Mesenteric fat pad (tissue), 1 donor: ENCODE measurements at places on chromosomes 7 and 10.

- no peak for DNase-seq
These were observed 260.6 kb downstream of the WDR37 start for GRCh38 chr10:1316809-1317143.

- DNase-seq = no peak
These were observed 152.7 kb upstream of the AUTS2 start for GRCh38 chr7:69445541-69445940.

DNA sequence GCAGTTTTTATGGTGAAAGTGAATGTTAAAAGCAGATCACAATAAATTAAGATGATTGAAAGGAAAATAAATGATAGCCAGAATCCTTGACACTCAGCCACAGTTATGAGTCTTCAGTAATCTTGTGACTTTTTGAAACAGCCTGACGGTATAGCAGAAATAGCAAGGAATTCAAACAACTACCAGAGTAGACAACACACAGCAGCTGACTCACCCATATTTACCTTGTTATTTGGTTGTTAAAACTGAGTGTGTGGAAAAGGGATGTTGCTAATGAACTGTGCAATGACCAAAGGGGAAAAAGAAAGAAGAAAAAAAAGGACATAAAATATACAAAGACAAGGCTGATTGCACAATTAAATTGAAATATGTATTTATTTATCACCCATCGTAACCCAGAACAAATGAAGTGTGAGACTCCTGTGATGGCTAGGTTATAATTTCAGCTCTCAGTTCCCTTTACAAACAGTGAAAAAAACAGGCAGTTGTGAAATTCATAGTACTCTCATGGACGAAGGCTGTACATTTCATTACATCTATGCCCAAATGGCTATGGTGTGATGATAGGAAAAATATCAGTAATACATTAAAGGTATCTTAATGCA is 1023.0 kb upstream of the SORCS1 start:
- no peak for DNase-seq

- DNase-seq = no peak
These were observed 81.7 kb downstream of the RNF32 start for GRCh38 chr7:156722043-156722826.

- no peak for DNase-seq
These were observed 70.4 kb downstream of the RSU1 start for GRCh38 chr10:16746856-16747255.

- DNase-seq = no peak
These were observed 137.0 kb downstream of the CCDC7 start for GRCh38 chr10:32582946-32583345.

DNA sequence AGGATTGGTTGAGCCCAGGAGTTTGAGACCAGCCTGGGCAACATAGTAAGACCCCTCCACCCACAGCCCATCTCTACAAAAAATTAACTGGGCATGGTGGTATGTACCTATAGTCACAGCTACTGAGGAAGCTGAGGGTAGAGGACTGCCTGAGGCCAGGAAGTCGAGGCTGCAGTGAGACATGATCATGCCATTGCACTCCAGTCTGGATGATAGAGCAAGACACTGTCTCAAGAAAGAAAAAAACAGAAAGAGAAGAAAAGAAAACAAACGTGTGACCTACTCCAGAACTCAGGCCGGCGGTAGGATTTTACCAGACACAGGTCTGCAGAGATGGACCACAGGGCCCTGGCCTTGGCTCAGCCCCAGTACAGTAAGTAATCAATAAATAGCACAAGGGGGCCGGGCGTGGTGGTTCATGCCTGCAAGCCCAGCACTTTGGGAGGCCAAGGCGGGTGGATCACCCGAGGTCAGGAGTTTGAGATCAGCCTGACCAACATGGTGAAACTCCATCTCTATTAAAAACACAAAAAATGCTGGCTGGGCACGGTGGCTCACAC is 35.4 kb upstream of the TNRC18 start:
- no peak for DNase-seq

GRCh38 chr10:72353028-72353964 is 1.4 kb downstream of the DNAJB12 start:
- DNase-seq = no peak

- DNase-seq = no peak
These were observed 226.7 kb upstream of the MBL2 start for GRCh38 chr10:52999258-52999657.

DNA sequence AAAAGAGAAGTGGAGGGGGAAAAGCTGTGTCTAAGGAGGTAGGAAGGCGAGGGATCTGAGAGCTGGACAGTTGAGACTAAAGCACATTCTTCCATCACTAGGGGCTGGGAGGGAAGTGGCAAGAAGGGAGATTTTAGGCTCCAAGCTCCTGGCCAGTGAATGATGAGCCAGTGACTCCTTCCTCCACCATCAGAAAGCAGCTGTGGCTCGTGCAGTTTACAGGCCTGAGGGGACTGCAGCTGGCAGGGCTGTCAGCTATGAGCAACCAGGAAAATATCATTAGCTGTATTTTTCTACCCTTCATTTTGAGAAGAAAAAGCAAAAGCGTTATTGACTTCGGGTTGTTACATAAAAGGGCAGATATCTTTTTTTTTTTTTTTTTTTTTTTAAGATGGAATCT is 60.7 kb downstream of the GPAM start:
- no peak for DNase-seq

GRCh38 chr7:4700577-4701235 is 18.6 kb downstream of the FOXK1 start:
- DNase-seq = no peak

GRCh38 chr10:100569687-100570481 is 34.1 kb downstream of the HIF1AN start:
- peak; percentile 79 for DNase-seq

DNA sequence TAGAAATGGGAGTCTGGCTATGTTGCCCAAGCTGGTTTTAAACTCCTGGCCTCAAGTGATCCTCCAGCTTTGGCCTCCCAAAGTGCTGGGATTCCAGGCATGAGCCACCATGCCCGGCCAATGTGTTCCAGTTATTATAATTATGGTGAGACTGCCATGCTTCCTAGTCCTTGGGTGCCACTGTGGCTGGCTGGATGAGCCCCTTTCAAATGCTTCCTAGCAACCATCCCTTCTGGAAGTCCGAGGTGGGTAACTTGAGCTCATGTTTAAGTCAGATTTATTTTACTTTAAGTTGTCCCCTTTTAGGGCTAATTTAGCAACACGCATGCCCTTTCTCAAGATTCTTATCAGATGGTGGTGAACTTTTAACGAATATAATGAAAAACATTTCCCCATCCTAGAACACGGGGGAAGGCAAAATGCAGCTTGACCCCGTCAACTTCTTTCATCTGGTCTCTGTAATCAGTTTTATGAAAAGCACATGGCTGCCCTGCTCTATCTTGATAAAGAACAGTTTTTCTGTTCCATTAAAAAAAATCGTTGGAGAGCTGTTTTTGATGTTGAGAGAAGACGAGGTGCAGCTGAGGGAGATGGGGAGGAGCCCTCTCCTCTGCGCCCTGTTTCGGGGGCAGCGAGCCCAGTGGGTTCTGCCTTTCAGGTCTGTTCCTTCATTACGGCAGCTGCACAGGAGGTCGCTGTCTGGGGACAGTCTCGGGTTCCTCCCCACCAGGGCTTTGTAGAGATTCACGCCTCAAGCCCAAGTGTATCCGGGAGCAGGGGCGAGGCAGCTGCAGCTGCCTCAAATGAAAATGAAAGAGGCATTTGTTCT is 61.0 kb upstream of the MKI67 start:
- DNase-seq = no peak

DNA sequence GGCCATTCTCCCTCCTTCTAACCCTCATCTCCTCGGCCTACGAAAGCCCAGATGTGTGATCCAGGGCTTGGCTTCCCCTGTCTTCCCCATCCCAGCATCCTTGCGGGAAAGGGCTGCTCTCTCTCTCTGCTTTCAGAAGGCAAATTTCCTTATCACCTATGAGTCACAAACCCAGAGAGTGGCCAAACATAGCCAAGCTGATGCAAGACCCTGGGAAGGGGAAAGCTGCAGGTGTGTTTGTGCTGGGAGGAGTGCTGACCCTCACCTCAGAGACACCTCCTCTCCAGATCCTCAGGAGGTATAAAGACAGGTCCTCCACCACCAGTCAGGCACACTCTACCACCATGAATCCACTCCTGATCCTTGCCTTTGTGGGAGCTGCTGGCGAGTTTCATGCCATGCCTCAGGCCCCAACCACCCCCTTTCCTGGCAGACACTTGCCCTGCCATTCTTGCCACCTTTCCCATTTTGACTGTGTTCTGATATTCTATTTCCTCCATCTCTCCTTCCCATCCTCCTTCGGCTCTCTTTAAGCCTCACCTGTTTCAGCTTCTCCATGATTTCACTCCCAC is 10.6 kb upstream of the PRSS2 start:
- peak; percentile 41 for DNase-seq

GRCh38 chr7:129522088-129522970 is 20.0 kb downstream of the SMKR1 start:
- no peak for DNase-seq

- DNase-seq = no peak
These were observed 46.1 kb upstream of the LRRC17 start for GRCh38 chr7:102866535-102867215.

DNA sequence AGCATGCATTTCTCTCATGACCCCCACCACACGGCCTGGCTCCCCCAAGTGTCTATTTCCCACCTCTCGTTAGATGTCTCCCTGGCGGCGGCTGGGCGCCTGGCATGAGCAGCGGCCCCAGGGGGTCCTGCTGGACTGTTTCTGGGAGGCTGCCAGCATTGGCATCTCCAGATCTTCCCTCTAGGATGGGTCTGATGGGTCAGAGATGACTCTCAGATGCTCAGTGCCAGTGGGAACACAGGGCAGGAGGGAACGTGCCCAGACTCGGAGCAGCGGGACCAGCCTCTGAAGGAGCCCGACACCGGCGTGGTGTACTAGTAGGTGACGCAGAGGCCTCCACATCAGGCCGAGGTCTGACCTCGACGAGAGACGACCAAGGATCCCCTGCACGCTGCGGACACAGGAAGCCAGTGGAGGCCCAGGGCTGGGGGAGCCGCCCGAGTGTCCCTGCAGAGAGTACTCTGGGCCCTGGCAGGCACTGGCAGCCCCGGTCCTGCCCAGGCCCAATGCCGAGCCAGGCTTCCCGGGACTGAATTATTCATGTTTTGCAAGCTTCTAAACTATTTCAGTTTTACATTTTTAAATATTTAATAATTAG is 238.8 kb downstream of the ELFN1 start:
- no peak for DNase-seq

GRCh38 chr7:114715907-114716306 is 206.0 kb upstream of the MDFIC start:
- DNase-seq = no peak

DNA sequence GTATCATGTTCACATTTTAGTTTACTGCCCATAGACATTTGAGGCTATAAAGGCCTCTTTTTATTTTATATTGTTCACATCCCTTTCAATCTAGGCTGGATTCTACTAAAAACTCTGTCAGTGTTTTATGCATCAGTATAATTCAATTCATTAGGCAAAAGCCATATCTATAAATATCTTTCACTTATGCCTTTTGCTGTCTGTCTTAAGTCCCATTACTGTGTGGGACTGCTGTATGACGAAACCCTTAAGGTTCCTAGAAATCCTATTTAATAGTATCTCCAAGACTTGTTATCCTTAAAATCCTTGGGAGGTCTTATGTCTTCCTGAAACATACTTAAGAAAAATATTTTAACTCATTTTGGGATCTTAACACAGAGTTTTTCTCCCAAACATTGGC is 139.2 kb downstream of the HGF start:
- no peak for DNase-seq

- DNase-seq = no peak
These were observed 6.2 kb downstream of the TNRC18 start for GRCh38 chr7:5417106-5418071.

- DNase-seq = no peak
These were observed 327.4 kb downstream of the RPS24 start for GRCh38 chr10:78361031-78361430.

GRCh38 chr10:101816913-101817336 is 1.3 kb downstream of the OGA start:
- DNase-seq = no peak

- DNase-seq = no peak
These were observed 94.9 kb upstream of the EEPD1 start for GRCh38 chr7:36058020-36058592.

DNA sequence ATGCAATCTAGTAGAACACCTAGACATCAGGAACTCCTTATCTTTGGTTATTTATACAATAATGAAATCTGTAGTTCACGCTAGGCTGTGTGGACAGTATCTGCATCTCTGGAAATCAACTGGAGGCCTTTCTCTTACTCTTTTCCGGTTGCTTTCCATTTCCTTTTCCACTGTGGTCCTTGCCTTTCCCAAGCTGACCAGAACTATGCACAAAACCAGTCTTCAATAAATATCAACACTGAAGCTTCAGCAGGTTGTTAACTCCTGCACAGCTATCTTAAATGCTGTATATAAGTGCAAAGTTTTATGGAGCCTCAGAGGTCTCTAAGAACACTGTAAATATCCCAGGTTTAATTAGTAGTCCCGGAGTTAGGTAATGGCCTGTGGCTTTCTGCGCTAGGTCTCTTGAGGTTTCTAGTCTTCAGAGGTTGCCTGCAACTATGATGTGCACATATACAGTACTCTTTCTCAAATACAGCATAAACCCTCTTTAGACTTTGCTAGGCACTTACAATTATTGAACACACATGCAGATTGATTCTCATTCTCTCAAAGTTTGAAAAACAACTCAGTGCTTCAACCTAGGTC is 2.4 kb downstream of the KLLN start:
- DNase-seq = no peak
